ENCODE measurements at places on chromosomes 2 and 18. TPM values are rescaled to one million over a fixed set of nuclear protein-coding genes. Genes with fewer than 3 reads are reported as not detected.

DNA sequence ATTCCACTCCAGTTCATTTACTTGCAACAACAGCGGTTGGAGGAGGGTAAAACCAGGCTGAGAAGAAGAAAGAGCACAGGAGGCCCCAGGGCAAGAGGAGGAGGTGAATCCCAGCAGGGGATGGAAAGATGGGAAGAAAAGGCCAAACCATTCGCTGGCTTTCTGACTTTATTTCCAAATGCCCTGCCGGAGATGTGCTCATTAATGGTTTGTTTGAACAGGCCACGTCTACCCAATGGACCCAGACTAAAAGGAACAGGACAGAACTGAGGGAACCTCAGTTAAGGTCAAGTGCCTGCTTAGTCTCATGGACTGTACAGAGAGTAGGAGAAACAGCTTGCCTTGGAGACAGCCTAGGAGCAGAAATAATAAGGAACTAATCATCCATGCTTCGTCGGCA, 121.6 kb upstream of the NDUFV2 start:
- DNase-seq: no peak
- no peaks in the 10 kb centered on the region for H3K4me1 ChIP-seq
- H3K4me3 ChIP-seq: no peak overlapping the region
- H3K36me3 ChIP-seq: no peaks in the 10 kb centered on the region
- no peaks in the 10 kb centered on the region for H3K27me3 ChIP-seq
- H3K27ac ChIP-seq: no peak overlapping the region

- no peaks in the 10 kb centered on the region for H3K36me3 ChIP-seq
- no peaks in the 10 kb centered on the region for H3K4me1 ChIP-seq
- H3K27ac ChIP-seq: no peak overlapping the region
- H3K4me3 ChIP-seq: no peak overlapping the region
- H3K27me3 ChIP-seq: no peaks in the 10 kb centered on the region
Observed at GRCh38 chr2:98234776-98235175, 111.5 kb upstream of the CNGA3 start.

- H3K4me1 ChIP-seq: no peaks in the 10 kb centered on the region
- no peak overlapping the region for H3K4me3 ChIP-seq
- H3K27me3 ChIP-seq: no peaks in the 10 kb centered on the region
- no peak for DNase-seq
- H3K27ac ChIP-seq: no peak overlapping the region
Observed at GRCh38 chr18:35408843-35409261, 31.7 kb upstream of the ZNF396 start.

DNA sequence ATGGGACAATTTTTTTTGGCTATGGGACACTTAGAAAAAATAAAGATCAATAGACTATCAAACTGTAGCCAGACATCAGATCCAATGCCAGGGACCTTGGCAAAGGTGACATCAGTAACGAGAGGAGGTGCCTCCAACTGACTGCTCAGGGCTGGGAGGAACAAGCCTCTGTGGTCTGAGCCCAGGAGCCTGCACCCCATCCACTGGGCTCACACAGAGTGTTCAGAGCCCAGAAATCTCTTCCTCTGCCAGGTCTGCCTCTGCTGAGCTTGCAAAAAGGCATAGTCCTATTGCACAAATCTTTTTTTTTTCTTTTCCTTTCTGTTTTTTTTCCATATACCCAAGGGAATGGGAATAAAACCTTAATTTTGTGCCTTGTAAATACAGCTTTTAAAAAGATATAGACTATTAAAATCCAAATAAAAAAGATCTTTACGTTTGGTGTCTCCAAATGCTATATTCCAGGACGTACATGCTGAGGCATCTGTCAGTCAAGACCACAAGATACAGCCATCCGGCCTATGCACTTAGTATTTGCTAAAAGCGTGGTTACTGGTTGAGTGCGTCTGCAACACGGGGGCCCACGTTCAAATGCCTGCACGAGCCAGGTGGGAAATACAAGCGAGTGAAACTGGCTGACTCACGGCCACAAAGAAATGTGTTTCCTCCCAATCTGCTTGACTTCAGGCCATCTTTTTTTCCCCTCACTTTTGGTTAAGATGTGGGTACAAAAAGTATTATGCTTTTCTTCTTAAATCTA, 7.8 kb upstream of the ARHGAP25 start:
- H3K27ac ChIP-seq: no peak overlapping the region
- DNase-seq: no peak
- H3K4me3 ChIP-seq: no peak overlapping the region

DNA sequence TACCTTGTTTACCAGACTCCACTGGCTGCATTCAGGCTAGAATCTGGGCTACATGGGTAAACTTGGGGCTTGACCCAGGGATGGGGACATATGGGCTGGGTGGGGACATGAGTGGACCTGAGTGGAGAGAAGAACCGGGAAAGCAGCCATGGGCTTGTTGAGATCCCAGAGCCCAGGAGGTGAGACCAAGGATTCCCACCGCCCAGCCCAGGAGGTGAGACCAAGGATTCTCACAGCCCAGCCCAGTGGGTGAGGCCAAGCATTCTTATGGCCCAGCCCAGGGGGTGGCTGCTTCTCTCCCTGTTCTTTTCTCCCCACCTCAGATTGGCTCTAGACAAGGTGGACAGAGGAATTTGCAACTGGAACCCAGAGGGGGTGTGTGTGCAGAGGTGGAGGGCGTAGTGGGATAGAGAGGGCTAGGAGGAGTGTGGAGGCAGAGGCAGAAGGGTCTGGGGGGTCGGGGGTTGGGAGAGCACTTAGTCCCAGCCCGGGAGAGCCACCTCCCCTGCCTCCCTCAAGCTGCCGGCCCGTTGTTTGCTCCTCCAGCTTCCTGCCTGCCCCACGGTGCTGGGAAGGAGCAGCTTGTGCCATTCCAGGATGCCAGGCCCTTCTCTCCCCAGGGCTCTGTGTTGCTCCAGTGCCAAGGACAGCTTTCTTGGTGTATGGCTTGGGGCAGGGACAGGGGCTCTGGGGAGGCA, 25.6 kb downstream of the GLI2 start:
- peaks cover 27% of the 10 kb centered on the region for H3K4me1 ChIP-seq
- no peak overlapping the region for H3K4me3 ChIP-seq
- no peak overlapping the region for H3K27ac ChIP-seq

GRCh38 chr2:8157621-8158430, 524.0 kb upstream of the ID2 start:
- no peak for DNase-seq
- H3K27ac ChIP-seq: no peak overlapping the region
- no peaks in the 10 kb centered on the region for H3K27me3 ChIP-seq
- H3K4me3 ChIP-seq: no peak overlapping the region

DNA sequence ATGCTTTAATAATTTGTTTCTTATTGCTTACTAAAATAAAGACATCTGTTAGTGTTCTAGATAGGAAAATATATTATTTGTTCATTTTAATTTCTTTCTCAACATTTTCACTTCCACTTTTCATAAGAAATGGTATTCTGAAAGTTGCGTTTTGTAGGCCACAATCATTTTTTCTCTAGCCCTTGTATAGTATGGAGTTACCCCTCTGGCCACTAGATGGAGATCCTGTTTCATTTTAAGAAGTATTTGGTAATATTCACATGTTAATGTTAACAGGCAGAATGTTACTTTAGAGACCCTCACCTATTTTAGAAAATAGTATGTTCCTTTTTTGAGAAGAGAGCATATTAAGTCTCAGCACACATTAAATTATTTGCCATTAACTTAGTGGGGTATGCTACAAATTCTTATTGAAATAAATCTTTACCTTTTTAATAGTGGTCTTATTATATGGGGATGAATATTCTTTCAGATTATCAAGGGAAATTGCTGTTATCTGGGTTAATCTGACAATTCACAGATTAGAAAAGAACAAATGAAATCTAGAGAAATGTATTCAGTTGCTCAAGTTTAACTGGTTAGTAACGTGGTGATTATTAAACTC, 73.9 kb upstream of the TTC27 start:
- H3K27me3 ChIP-seq: no peaks in the 10 kb centered on the region
- no peak overlapping the region for H3K4me3 ChIP-seq
- DNase-seq: no peak
- no peaks in the 10 kb centered on the region for H3K36me3 ChIP-seq
- no peak overlapping the region for H3K27ac ChIP-seq

- H3K27me3 ChIP-seq: no peaks in the 10 kb centered on the region
- H3K36me3 ChIP-seq: no peaks in the 10 kb centered on the region
- no peak for DNase-seq
- no peak overlapping the region for H3K4me3 ChIP-seq
- no peak overlapping the region for H3K27ac ChIP-seq
- no peaks in the 10 kb centered on the region for H3K4me1 ChIP-seq
Observed at GRCh38 chr2:197128897-197129296, 181.7 kb downstream of the ANKRD44 start.

DNA sequence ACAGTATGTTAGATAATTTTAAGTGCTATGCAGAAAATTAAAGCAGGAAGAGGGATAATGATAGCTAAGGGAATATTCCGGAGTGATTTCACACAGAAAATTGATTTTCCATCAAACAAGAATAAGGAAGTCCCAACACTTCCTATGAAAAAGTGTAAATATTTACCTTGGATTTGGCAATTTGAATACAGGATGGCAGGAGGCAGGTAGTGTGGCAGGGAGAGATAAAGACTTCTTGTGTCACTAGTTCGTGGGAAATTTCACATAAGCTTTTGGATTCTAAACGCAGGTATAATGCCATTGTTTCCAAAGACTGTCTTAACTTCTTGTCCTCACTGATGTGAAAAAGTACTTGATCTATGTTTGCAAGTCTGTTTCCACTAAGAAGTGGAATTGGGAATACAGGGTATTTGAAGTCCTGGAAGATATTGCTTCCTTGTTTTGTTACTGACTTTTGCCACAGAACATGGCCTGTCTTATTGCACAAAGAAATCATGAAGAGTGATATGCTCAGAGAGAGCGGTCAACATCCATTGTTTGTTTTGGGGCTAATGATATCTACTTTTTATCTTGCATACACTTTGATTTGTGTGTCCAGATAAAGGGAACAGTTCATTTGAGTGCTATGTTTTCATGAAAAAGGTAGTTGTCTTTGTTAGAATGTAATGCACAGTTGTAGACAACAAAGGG, 1216.1 kb upstream of the FAM98A start:
- no peaks in the 10 kb centered on the region for H3K27me3 ChIP-seq
- DNase-seq: no peak
- H3K27ac ChIP-seq: no peak overlapping the region
- H3K4me1 ChIP-seq: no peaks in the 10 kb centered on the region

DNA sequence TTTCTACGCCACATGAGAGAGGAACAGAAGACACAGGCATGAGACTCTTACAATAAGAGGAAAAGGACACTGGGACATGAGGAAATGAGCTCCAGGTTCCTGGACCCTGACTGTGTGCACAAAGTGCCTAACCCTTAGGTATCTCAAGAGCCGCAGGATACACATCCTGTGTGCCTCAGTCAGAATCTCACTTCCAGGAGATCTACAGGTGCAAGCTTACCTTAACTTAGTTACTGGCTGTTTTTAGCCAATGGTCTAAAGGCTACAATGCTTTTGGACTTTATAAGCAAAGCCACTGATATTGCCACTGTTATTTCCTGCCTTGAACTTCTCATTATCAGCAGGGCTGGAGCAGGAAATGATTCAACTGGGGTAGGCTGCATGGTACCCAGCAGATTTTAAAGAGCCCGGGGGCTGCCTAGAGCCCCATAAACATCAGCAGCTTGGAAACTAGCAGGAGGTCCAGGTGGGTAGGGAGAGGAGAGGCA, 254.4 kb downstream of the ZNF521 start:
- no peak for DNase-seq
- H3K4me3 ChIP-seq: no peak overlapping the region
- peak overlapping the region; percentile 3 for H3K27ac ChIP-seq
- H3K27me3 ChIP-seq: no peaks in the 10 kb centered on the region

- no peaks in the 10 kb centered on the region for H3K27me3 ChIP-seq
- H3K27ac ChIP-seq: no peak overlapping the region
- peaks cover 10% of the 10 kb centered on the region for H3K4me1 ChIP-seq
Observed at GRCh38 chr18:48892146-48892855, 58.5 kb downstream of the SMAD7 start.

DNA sequence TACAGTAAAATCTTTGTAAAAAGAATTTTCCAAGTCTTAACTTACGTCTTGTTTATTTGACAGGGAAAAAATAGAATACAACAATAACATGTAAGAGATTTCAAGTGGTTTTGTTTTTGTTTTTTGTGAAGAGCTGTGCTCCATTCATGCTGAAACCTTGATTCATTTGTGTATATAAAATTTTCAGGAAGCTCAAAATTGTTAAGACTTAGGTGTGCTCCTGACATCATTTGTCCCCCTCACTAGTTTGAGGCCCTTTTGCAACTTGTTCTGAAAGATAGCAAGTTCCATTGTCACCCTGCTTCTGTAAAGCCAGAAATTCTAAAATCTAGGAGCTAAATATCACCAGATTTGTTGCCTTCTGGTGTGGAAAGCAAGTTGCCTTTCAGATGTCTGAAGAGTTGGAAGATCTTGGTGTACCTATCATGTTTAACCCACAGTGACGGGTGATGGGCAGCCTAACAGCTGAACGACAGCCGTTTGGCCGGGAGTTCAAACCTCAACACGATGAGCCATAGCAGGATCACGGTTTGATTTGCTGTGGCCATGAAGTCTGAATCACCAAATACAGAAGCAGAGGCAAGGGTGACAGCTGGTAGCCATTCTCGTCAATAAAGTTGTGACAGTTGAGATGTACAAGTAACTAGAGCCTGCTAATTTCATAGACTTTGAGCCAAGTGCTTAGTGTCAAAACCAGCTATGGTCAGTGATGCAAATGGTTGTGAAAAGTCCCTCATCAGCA, 205.5 kb upstream of the SP5 start:
- H3K36me3 ChIP-seq: no peaks in the 10 kb centered on the region
- no peaks in the 10 kb centered on the region for H3K27me3 ChIP-seq
- no peak overlapping the region for H3K27ac ChIP-seq

DNA sequence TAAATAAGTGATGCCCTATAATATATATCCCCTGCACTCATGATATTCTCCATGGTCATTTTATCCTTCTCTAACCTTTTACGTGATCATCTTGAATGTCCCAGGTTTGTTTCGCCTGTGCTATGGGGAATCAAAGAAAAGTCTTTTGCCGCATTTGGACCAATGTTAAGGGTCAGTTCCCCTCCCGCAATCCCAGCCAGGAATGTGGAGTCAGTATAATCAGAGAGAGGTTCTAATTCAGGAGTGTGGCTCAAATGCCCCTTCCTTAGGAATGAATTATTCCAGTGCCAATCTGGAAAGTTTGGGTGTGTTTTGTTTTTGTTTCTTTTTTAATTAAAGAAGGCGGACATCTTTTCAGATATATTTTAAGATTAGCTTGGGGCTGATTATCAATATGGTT, 41.8 kb downstream of the PMS1 start:
- DNase-seq: no peak
- H3K27ac ChIP-seq: no peak overlapping the region
- H3K36me3 ChIP-seq: no peaks in the 10 kb centered on the region
- H3K4me3 ChIP-seq: no peak overlapping the region
- H3K4me1 ChIP-seq: no peaks in the 10 kb centered on the region

GRCh38 chr2:18009891-18010290, 131.4 kb downstream of the KCNS3 start:
- H3K36me3 ChIP-seq: no peaks in the 10 kb centered on the region
- no peak overlapping the region for H3K4me3 ChIP-seq
- no peaks in the 10 kb centered on the region for H3K4me1 ChIP-seq

Gene BAZ2B
- 146 TPM for total RNA-seq

Gene CABYR
- total RNA-seq: 4.4 TPM

Gene ATP8B1
- total RNA-seq: 21.5 TPM

Gene ACKR3
- 61.5 TPM for total RNA-seq

Gene RPRM
- 34.8 TPM for total RNA-seq

All from uterus (tissue), 4 donors.